ENCODE measurements at places on chromosomes 5 and 9.

DNA sequence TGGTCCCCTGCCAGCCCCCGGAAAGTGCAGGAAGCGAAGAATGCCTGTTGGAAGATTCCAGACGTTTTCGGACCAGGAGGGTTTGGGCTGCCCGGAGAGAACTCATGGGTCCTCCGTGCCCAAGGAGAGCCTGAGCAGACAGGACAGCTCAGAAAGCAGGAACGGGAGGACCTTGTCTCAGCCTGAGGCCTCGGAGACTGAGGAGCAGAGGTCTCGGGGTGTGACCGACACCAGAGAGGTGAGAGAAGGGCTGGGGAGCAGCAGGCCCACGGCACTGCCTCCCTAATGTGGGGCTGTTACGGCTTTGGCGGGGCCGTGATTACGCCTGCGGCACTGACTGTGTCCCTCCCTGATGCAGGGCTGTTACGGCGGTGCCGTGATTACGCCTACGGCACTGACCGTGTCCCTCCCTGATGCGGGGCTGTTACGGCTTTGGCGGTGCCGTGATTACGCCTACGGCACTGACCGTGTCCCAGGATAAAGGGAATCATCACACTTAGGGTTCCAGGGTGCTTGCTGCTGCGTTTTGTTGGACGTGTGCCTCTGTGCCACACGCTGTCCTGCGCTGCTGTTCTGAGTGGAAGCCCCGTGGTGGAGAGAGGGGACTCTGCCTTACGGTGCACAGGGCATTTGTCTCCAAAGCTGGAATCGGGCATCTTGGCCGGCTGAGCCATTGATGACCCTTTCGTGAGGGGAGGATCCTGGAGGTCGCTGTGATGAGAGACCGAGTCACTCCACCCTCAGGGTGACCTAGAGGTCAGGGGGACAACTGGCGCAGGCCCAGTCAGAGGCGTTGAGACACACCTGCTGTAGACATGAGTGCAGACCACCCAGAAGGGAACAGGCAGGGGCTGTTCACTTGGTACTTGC is 25.7 kb downstream of the CEP72 start:
- DNase-seq: peak; percentile 54

DNA sequence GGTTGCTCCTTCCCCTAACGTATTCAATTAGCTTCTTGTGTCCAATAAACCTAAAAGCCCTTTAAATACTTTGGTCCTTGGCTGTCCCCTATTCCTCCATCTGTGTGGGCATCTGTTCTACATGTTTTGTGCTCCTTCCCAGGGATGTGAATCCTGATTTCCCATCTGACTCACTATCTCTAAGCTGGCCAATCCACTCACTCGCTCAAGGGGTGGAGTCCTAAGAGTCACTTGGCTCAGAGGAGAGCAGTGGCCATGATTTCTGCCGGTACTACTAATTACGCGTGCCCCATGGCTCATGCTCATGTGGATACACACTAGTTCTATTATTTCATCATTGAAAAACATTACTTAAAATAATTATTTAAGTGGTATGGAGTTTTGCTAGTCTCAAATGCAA is 89.6 kb downstream of the TAF11L14 start:
- no peak for DNase-seq

DNA sequence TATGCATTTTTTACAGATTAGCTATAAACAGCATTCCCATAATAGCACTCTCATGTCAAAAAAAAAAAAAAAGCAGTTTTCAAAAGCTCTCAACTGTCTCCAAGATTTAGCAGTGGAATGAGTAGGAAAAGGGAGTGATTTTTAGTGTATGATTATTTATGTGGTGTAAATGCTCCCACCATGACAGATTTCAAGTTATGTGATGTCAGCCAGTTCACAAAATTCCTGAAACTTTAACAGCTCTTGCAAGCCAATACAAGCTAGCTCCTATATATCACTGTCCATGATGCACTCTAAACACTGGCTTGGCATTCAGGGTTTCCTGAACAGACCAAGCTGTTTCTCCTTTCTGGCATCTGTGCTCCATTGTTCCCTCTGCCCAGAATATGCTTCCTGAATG is 7.9 kb upstream of the ANKDD1B start:
- no peak for DNase-seq

GRCh38 chr5:176447591-176447977 is 601 bp upstream of the FAF2 start:
- DNase-seq: no peak

DNA sequence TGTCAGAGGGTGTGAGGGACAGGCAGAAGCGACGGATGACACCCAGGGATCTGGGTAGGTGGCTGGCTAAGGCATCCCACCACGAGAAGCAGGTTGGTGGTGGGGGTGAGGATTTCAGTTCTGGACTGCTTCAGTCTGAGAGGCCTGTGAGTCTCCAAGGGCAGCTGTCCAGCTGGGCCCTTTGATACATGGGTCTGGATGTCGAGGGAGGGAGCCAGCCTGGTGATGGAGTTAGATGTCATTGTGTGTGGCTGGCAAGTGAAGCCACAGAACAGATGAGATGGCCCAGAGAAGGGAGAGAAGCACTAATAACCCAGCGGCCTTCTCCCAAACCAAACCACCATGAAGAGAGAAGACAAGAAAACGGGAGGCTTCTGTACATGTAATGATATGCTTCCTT is 11.1 kb downstream of the MED27 start:
- no peak for DNase-seq

- DNase-seq: no peak
These were observed 52.4 kb downstream of the SLC44A1 start for GRCh38 chr9:105296877-105297287.

- no peak for DNase-seq
These were observed 34.3 kb upstream of the DAB2 start for GRCh38 chr5:39459071-39459470.

DNA sequence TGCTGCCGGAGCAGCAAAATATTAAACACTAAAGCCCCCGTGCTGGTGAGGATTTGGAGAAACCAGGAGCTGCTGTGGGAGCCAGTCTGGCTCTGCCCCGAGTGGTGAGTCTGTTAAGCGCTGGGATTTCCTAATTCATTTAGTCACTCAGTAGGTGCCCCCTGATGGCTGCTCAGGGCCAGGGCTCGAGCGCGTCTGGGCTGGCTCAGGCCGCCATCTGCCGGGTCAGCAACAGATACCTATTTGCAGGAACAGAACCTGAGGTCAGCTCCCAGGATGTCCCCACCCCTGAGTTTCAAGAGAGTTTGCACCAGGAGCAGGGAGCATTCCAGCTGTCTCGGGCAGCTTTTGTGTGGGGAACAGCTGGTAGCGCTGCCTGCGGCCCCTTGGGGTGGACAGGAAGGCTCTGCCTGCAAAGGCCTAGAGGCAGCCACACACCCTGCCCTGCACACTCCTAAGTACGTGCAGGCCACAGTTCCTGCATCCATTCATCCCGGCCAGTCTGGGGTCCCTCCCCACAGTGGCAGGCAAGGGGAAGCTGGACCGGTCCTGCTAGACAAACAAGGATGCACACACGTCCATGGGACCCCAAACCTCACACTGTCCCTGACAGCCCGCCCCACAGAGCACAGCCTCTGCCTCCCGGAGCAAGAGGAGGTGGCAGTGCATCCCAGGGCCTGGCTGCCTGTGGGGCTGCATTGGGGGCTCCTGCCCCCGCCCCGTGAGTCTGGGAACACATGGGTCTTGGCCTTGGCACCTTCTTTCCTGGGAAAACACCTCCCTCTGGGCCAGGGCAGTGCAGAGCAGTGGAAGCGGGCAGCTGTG is 83.7 kb downstream of the ADAMTS2 start:
- peak; percentile 61 for DNase-seq

- no peak for DNase-seq
These were observed 28.3 kb upstream of the STOM start for GRCh38 chr9:121398374-121398773.

DNA sequence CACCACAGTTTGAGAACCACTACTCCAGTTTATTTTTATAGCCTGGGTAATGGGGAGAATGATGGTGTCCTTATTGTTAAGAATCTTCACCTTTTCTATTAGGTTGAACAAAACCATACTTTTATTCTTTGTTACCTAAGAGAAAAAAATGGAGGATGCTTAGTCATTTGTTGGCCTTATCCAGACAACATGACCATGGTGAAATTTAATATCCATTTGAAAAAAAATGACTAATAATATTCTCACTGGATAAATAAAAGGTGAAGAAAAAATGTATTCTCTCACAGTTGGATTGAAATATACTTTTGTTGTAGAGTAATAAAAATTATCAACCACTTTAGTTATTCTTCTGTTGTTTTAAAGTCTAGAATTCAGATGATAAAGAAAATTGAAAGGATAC is 5.8 kb upstream of the CCNH start:
- no peak for DNase-seq

GRCh38 chr5:132419502-132420468 is 50.3 kb downstream of the SLC22A5 start:
- peak; percentile 87 for DNase-seq

DNA sequence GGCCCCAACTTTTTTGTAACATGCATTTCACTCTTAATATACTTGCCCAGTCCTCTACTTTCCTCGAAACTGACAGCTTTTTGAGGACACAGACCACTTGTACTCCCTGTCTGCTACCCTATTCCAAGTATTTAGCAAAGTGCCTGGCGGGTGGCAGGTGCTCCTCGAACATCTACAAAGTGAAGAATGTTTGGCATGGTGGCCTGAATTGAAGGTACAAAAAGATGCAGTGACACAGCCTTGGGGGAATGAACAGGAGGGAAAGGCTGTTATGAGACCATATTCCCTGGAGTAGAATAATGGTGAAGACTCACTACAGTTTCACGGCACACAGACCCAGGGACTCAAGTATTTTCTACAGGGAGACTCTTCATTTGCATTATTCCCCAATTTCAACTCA is 590.9 kb downstream of the PRELID2 start:
- DNase-seq: no peak

Data from activated effector memory CD4-positive, alpha-beta T cell treated with anti-CD3 and anti-CD28 coated beads, Interleukin-2, amount 50 U/mL, for 16 hours (primary cell).